ENCODE measurements at places on chromosomes 4 and X.

GRCh38 chr4:151783867-151784266 is 23.1 kb upstream of the GATB start:
- no peak for DNase-seq

DNA sequence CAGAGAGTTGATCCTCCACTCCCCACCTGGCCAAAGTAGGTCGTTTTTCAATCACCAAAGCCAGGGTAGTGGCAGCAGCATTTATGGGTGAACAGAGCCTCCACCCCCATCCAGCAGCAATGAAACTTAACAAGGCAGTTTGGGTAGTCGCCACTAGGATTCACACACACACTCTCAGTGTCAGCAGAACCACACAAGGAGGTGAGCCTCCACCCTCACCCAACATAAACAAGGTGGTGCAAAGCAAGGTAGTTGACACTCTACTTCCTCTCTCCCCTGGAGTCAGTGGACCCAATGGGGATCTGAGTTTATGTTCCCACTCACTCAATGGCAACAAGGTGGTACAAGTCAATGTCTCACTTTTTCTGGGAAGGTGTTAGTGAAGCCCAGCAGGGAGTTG is 50.4 kb upstream of the CCDC149 start:
- no peak for DNase-seq

DNA sequence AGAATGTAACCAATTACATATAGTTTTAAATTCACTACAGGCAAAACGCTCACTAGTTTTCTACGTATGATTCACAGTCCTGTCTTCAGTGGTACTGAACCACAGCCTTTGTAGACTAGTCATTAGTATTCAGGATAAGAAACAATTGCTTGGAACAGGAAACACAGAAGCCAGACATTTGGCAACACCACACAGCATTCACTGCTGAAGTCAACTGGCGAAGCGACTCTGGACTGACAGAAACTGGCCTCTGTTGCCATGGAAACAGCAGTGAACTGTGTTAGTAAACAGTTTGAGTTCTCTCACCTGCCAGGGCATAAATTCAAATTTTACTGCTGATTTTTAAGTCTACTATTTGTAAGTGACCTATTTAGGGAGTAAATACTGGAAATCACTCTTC is 57.6 kb downstream of the MAPK10 start:
- no peak for DNase-seq

- DNase-seq: no peak
Measured at GRCh38 chr4:2043396-2044118, 15.6 kb upstream of the NAT8L start.

DNA sequence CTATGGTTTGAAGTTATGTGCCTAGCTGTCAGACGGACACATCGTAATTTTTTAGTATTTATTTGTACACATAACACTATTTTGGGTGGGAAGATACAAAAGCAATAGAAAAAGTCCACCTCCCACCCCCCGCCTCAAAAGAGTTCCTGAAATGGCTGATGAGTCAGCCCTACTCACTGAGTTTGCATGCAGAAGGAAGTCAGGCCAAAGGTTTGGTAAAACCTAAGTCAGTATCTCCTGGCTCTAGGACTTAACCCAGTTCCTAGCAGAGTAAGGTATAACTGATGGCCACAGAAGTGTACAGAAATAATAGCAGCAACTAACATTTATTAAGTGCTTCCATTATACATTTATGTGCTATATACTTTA is 2.9 kb upstream of the KLHL2 start:
- DNase-seq: no peak

DNA sequence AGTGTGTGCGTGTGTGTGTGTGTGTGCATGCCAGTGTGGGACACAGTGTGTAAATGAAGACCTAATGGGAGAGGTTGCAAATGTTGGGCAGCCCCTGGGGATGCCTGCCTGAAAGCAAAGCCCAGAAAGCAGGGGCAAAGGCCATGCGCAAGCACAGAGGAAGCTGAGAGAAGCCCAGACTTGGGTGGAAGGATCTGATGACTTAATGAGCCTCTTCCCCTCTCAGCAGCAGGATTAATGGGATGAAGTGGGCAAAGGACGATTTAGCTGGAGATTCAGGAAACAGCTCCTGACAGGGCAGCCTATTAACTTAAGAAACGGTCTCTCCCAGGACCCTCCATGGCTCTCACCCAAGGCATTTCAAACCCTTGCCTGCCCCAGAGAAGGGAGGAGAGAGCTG is 107.3 kb downstream of the EFNB1 start:
- DNase-seq: no peak

DNA sequence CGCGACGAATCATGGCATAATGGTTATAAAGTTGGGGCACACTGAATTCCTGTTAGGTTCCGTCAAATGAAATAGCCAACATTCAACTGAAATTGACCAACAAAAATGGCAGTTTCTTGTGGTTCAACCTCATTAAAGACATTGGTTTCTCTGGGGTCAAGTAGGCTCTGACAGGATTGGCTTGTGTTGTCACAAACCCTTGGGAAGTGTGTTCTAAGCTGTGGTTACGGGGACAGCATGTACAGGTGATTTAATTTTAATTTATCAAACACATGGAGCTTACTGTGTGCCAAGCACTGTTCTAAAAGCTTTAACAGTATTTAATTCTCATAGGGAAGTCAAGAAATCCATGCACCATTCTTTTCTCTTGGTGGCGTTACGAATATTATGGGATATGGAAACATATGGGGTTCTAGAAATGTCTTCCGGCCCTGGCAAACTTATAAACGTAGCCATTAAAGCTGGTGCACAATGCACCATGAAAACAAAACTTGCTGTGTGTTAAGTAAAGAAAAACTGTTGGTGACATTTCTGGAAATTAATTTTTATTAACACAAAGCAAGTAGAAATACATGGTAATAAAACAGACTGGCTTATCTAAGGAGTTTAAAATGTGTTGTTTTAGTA is 891 bp downstream of the XK start:
- no peak for DNase-seq

- DNase-seq: no peak
Measured at GRCh38 chr4:95517576-95518345, 31.0 kb downstream of the UNC5C start.

DNA sequence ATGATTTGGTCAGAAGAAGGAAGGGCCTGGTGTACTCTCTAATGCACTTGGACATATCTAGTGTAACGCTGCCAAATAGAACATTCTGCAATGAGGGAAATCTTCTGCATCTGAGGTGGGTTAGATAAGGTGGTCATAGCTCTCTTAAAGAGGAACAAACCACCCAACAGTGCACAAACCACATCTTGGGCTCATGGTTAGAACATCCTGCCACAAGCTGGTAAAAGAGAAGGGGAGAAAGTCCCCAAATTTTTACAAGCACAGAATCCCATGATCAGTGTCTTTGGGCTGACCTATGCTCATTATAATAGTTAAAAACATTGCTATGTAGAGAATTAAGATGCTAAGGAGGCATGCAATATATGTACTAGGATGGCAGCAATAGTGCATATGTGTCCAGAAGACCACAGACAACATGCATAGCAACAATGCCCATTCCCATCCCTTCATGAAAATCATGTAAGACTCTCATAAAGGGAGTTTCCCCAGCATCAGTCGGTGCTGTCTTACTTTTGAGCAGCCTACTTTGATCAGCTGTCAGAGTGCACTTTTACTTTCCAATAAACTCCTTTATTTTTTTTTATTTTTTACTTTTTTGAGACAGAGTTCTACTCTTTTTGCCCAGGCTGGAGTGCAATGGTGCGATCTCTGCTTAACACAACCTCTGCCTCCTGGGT is 99.7 kb upstream of the SLC7A11 start:
- no peak for DNase-seq

DNA sequence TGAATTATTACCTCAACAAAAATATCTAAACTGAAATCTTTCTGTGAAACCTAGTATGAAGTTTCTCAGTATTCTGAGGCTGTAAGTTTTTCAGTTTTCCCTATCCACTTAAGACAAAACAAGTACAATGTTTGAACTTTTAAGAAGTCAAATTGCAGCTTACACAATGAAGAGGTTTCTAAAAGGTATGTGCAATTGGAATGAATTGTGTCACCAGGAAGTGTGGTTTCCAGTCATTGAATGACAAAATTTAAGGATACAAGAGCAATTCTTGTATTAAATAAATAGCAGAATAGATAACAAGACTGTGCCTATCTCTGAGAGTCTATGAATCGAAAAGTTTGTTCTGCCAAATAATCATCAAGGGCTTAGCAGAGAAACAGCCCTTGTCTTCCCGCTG is 207.3 kb downstream of the ANKRD50 start:
- DNase-seq: no peak

- DNase-seq: no peak
Measured at GRCh38 chrX:42087960-42088359, 164.6 kb upstream of the CASK start.

- DNase-seq: no peak
Measured at GRCh38 chr4:21046141-21046540, 345.9 kb downstream of the PACRGL start.

DNA sequence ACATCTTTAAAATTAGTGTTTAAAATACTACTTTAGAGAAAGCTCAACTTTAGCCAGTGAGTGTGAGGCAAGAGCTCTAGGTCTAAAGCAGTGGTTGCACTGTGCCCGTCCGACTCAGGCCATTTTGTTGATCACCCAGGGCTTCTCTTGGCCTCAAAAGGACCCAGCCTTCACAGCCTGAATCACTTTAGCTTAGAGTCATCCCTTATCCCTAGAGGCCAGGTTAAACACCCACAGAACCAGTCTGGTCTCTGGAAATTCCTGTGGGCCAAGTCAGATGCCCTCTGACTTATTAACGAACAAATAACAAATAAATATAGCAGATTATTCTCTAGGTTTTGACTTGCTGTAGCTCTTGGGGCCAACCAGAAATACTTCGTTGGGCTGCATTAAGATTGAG is 102.3 kb downstream of the WWC2 start:
- DNase-seq: no peak

GRCh38 chr4:53016099-53016820 is 154.1 kb downstream of the RASL11B start:
- no peak for DNase-seq

DNA sequence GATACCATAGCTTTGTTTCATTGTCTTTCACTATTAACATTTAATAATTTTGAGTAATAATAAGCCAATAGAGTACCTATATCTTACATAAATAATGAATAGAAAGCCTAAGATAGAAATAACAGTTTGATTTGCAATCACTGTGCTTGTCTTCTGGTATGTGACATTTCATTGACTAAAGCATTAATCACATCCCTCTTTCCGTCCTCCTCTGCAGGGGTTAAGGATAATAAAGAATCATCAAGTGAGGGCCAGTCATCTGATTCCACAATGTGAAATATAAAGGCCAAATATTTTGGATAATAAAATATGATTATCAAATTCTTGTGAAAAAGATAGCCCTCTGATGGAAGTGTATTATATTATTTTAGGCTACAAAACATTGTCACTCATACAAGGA is 2073.4 kb downstream of the ARAP2 start:
- no peak for DNase-seq

- DNase-seq: no peak
Measured at GRCh38 chr4:164345756-164346155, 408.2 kb upstream of the SMIM31 start.

DNA sequence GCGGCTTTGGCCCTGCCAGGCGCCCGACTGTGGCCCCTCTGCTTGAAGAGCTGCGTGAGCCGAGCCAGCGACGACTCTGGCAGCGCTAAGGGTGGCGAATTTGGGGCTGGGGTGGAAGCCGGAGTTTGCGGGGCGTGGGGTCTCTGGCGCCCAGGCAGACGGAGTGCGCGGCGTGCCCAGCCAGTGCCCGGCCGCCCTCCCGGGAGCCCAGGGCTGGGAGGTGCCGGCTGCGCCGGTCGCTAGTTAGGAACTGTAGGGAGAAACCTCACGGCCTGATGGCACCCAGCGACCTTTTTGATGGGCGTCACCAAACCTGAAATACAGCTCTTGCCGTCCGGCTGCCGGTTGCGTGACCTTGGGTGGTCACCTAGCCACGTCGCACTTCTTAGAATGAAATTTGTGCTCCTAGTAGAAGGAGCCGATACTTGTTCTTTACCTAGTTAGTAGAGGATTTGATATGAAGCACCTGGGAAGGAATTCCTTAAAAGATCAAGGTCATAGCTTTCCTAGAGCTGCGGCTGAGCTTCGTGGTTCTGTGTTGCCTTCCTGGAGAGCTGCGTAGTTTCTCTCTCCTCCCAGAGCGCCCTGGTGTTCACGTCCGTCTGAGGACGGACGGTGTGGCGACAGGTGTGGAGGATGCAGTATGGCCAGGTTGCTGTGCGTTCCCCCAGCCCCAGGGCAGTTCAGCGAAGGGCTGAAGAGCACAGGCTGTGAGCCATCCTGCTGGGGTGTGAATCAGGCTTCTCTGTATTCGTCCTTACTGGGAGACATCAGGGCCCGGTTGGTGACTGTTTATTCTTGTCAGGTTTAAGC is 680 bp downstream of the MAEA start:
- no peak for DNase-seq

GRCh38 chr4:153476829-153477574 is 10.8 kb downstream of the TMEM131L start:
- DNase-seq: no peak

DNA sequence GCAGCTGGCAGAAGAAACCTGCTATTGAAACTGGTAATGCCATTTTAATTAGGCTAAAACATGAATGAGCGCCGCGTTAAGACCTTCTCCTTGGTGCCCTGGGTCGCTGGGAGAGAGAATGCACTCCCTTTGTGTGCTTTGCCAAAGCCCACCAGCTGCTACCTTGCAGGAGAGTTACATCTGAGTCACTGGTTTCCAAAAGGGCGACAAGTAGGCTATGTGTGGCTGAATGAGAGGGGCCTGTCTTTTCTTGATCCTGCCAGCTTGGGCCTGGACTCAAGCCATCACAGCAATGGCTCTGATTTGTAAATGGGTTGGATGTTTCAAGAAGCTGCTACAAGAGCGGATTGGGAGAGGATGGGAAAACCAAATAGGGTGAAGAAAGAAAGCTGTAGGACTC is 81.5 kb downstream of the NHS start:
- DNase-seq: no peak

DNA sequence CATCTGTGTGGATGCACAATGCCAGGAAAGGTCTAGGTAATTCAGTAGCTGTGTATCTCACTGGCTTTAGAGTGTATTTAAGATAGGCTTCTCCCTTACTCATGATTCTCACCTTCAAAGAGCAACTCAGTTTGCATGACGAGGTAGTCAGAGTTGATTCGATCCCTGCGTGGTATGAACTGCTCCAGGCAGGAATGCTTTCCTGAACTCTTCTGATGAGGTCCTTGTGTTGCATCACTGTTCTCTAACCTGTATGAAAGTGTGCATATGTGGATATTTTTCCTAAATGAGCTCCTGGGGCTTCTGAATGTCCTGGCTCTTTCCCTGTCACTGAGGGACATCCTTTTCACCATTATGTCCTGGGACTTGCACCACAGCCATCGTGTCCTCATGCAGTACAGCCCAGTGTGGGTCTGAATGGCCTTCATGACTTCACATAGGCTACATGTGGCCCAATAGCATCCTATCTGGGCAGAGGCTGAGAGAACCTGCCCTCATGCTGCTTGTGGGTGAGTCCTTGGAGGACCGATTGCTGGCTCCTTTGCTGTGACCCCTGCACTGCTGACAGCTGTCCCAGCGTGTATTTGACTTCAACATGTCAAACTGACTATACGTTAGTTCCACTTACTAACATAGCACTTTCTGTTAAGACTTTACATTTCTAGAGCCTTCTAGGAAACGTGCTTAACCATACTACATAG is 65.3 kb upstream of the WDR1 start:
- no peak for DNase-seq

GRCh38 chr4:38917481-38918025 is 49.9 kb downstream of the FAM114A1 start:
- DNase-seq: no peak

- no peak for DNase-seq
Measured at GRCh38 chr4:35163168-35163567, 1081.1 kb downstream of the ARAP2 start.

GRCh38 chr4:24382381-24382780 is 202.0 kb downstream of the DHX15 start:
- DNase-seq: no peak
